WTC11 (cell line): ENCODE measurements at places on chromosomes 6 and 20. TPM values are rescaled to one million over a fixed set of nuclear protein-coding genes. Genes with fewer than 3 reads are reported as not detected.

The GGTLC1 gene
- not detected in 3 replicates for total RNA-seq

DNA sequence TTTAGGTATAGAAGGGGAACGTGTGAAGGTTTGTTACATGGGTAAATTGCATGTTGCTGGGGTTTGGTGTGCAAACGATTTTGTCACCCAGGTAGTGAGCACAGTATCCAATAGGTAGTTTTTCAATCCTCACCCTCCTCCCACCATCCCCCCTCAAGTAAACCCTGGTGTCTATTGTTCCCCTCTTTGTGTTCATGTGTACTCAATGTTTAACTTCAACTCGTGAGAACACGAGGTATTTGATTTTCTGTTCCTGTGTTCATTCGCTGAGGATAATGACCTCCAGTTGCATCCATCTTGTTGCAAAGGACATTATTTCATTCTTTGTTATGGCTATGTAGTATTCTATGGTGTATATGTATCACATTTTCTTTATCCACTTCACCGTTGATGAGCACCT is 11.6 kb upstream of the VNN1 start:
- DNase-seq, result no peak

The NMBR gene
- not detected in 3 replicates for total RNA-seq

The ENPP3 gene
- 0.48 TPM in 1 of 3 replicates, not detected in the others for total RNA-seq

- DNase-seq, result no peak
Measured at GRCh38 chr6:80165143-80165542, 58.7 kb downstream of the BCKDHB start.

DNA sequence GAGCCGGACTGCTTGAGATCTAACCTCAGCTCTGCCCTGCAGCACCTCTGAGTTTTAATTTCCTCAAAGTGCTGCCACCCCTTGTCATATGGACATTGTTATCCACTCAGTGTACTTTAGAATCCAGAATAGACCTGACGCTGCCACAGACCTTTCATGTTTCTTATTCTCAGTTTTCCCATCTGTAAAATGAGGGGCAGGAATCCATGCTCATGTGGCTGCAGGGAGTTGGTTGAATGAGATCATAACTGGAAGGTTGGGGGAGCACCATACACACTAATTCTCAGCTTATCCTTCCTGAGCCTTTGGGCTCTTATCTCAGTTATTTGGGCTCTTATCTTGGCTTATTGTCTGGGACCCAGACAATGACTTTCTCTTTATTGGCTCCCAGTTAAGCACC is 2.3 kb downstream of the PABPC1L start:
- no peak for DNase-seq

DNA sequence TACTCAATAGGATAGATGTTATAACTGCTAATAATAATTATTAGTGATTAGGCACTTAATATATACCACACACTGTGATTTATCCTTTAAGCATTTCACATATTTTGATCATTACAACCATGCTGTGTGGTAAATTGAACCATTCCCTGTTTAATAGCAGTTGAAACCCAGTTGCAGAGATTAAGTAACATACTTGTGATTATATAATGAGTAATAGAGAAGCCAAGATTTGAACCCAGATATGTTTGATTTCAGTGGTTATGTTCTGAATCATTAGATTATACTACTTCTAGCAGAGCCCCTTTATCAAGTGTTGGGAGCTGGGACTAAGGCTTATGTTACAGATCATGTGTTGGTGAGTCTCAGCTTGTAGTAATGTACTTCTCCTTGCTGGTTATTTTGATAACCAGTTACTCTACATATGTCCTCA is 44.1 kb downstream of the STK4 start:
- DNase-seq, result no peak

The DEF6 gene
- total RNA-seq, result 11.3 to 12.8 TPM (median 11.4 TPM) in 3 replicates

The HFE gene
- 1.9 to 2.4 TPM (median 2.0 TPM) in 3 replicates for total RNA-seq

- DNase-seq, result no peak
Measured at GRCh38 chr6:122718616-122719015, 60.9 kb upstream of the FABP7 start.

The NNAT gene
- total RNA-seq, result 59.8 to 90.0 TPM (median 61.1 TPM) in 3 replicates

The ULBP2 gene
- total RNA-seq, result 0.13 to 0.23 TPM in 2 of 3 replicates, not detected in the other

- DNase-seq, result no peak
Measured at GRCh38 chr6:70107852-70108629, 194.8 kb downstream of the COL9A1 start.

- no peak for DNase-seq
Measured at GRCh38 chr6:73152966-73153757, 72.1 kb downstream of the KHDC1L start.

DNA sequence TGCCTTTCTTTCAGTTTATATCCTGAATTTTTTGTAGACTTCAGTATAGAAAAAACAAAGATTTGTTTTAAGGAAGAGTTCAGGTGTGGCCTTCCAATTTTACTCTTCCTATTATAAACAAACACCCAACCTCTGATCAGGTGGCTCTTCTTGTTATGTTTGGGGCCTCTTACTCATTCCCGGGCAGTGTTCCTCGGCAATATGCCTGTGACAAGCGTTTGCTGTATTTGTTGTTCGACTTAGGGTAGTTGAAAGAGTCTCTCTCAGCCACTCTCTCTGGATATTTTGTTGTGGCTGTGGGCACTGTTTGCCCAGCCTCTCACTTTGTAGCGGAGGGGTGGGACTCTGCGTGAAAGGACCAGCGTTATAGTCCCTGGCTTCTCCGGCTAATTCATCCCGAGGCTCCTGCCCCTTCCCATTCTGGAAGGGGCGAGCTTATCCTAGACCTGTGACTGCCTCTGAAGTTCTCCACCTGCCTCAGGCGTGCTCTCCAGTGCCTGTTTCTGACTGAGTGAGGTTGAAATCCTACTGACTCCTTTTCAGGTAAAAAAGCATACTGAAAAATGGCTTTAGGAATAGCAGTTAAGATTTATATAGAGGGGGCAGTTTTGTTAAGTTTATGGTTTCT is 97.4 kb downstream of the PLCB4 start:
- DNase-seq, result no peak
